GM12892 (cell line): ENCODE measurements at places on chromosomes 12 and 14.

- no peak for DNase-seq
Measured at GRCh38 chr14:92928258-92928629, 5.3 kb downstream of the CHGA start.

DNA sequence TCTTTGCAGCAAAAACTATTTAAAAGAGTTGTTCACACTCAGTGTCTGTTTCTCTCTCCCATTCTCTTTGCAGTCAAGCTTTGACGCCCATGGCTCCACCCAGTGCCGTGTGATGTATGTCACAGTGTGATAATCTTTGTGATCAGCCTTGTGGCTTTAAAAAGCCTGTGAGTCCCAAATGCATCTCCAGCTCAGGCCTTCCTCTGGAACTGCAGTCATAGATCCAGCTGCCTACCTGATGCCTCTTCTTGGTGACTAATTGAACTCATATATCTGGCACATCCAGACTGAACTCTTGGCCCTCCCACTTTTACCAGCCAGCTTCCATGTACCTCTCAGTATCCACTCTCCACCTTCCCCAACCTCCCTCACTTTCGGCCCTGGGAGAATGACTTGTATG is 182.8 kb upstream of the ARHGAP5 start:
- no peak for DNase-seq

DNA sequence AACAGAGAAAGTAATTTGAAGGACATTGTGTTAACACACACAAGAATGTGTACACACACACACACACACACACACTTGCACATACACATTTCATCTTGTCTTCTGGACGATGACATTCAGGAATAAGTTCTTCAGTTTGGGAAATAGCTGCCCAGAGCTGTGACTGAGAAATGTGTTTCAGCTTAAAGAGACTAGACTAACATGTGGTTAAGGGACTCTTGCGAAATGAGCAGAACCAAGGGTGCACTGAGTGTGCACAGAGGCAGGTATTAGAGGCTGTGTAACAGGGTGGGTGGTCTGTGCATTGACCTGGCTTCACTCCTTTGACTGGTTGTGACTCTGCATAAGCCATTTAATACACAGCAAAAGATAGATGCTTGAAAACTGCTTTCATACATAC is 29.4 kb upstream of the KCNA5 start:
- DNase-seq = no peak

DNA sequence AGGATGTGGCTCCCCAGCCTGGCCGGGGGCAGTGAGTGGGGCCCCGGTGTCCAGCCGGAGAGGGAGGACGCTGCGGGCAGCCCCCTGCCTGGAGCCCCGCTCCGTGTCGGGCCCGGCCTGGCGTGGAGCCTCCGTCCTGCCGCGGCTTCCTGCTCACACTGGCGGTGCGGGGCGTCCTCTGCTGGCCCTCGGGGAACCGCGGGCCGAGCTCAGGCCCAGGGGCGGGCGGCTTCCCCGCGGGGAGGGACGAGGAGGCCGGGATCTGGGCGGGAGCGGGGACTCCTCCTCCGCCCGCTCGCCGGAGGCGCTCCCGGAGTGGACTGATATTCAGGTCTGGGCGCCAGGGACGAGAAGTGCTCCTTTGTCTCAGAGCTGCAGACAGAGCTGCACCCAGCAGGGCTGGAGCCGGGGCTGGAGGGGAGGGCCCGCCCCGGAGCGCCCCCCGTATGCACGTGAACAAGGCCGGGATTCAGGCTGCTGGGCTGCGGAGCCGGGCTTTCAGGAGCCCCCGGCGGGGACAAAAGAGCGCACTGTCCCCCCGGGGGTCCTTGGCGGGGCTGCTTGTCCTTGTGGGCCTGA is 2.2 kb downstream of the MMP17 start:
- peak; percentile 50 for DNase-seq

- DNase-seq = no peak
Measured at GRCh38 chr12:109309381-109310246, 530 bp upstream of the FOXN4 start.

- no peak for DNase-seq
Measured at GRCh38 chr12:91921555-91921954, 224.1 kb downstream of the BTG1 start.

DNA sequence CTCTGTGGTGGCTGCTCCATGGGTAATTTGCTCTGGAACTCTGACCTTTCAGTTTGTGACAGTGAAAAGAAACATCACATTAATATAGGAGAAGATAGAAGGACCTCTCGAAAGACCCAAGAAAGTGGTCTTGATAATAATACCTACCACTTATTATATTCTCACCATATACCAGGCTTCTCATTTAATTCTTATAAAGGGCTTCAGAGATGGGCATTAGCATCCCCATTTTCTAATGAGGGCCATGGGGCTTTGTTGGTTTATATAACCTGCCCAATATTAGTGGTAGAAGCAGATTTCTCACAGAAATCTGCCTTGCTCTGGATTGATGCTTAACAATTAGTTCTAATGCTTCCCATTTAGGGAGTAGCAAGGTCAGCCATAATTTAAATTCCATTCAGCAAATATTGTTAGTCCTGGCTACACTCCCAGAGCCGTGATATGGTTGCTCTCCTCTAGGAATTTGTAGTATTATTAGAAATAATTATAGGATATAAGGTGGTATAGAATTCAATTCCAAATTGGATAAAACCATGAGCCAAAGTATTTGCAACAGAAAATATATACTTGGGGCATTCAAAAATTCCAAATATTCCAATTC is 7.4 kb upstream of the AMIGO2 start:
- no peak for DNase-seq

GRCh38 chr14:78836777-78837176 is 666.6 kb downstream of the NRXN3 start:
- DNase-seq = no peak

DNA sequence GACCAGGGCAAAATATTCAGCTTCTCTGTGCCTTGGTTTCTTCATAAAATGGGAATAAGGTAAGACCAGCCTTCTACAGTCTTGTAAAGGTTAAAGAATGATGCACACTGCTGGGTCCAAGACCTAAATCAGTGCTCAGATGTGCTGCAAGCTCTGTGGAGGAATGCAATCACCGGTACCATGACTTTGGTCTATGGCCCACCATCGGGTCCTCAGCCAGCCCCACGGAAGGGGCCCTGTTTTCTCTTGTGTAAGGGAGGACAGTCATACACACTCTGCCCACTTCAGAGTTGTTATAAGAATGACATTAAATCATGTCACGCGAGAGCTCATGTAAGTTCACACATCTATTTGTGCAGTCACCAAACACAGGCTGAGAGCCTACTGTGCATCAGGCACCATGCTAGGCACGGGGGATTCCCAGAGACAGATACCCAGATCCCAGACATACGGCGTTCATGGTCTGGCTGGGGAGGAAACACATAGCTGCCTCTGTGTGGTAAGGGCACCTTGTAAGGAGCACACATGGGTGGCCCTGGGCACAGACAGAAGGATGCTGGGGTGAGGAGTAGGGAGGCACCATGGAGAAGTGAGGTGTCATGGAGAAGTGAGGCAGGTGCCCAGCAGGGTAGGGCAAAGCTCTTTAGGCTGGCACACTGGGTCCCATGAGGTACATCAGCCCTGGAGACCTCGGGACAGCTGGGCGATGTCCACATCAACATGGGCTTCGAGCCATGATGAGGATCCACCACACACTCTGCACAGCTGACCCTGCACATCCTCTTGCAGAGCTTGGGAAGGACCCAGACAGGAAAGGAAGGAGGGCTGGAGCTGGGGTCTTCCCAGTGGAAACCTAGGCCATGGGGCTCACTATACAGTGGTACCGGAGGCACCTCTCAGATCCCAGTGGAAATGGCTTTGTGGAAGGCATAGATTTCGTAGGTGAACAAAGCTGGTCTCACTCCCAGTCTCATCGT is 190.4 kb upstream of the DIO3 start:
- DNase-seq = no peak

DNA sequence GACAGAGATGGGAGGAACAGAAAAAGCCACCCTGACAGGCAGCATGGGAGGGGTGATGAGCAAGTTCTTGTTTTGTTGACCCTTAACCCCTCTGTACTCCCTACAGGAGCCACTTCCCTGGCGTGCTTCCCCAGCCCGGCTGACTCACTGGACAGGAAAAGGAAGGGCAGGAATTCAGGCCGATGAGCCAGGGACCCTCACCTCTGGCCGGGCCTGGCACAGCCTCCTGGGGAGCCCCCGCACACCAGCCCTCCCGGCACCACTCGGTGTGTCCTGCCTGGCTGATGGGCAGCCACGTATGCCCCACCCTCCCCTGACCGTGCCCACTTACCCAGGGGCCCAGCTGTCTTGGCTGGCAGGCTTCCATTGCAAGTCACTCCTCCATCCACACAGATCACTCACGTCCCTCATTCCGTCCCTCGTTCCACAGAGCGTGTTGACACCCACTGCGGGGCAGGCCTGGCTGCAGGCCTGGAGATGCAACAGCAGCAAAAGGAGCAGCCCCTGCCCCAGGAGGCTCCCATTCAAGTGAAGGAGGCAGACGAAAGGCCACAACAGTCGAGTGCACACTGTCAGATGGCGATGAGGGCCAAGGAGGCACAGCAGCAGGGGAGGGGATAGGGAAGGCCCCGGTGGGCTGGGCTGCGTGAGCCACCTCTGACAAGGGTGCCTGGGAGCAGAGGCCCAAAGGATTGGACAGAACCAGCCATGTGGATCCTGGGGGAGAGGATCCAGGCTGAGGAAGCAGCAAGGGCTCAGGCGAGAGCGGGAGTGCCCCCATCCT is 19.7 kb upstream of the CD9 start:
- DNase-seq = no peak

- DNase-seq = no peak
Measured at GRCh38 chr14:72736786-72737559, 156.9 kb downstream of the DPF3 start.

DNA sequence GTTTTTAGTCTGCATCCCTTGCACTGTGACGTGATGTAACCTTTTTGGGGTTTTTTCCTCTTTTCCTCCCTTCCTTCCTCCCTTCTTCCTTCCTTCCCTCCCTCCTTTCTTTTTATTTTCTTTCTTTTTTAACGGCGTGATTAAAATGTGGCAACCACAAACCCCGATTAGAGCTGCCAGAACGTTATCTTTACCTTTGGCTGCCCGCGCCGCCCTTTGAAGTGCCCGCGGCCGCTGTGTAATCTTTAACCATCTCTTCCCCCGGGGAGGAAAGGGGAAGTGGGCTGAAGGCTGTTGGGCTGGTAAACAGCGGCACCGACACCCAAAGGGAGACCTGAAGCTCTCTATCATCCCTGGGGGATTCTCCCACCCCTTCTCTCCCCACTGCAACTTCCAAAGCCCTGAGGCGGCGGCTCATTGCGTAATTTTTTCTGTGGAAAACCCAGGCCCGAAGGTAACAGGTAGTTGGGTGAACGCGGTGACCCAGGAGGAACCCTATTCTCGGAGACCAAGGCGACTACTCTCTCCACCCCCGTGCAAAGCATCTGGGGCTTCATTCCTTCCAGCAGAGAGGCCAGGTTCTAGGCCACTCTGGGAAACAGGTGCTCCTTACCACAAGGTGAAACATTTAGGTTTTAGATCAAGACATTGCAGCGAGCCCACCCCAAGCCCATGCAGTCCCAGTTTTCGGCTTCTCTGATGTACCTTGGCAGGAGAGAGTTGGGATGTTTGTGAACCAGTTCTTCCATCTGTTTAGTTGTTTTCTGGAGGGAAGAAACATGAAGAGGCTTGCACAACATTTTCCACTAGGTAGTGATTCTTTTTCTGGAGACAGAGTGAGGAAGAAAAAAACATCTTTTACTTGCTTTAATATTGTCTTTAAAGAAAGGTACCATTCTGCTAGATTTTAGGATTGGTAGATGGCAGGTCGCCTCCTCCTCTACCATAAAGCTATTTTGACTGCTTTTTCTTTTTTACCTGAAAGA is 1.5 kb downstream of the LGR5 start:
- no peak for DNase-seq

DNA sequence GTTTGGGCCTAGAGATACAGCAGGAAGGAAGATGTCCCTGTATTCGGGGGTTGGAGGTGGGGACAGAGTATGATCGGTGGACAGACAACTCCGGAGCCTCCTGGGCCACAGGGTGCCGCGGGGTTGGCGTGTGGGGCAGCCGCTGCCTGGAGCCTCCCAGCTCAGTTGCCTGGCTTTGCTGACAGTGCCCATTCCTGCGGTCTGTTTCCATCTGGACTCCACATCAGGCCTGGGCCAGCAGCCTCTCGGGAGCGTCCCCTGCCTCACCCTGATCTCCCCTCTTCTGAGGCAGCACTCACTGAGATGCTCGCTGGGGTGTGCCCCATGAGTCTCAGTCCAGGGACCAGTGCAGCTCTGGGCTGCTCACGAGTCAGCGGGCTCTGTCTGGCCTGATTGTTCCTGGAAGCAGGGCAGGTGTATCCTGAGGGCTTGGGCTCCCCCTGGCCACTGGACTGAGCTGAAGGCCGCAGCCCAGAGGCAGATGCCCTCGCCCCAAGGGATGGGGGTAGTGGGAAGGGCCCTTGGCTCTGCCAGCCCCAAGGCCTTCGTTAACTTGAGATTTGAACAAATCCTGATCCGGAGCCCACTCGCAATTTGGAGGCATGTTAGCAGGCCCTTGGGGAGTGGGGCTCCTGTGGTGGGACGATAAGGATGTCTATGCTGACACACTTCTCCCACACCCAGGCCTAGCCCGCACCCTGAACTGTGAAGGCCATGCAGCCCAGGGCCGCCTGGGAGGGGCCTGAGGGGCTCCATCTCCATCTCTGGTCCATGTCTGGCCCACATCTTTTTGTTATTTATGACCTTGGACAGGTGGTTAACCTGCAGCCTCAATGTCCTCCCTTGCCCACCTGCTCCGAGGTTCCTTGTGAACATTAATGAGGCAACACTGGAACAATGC is 7.5 kb downstream of the HIP1R start:
- no peak for DNase-seq

DNA sequence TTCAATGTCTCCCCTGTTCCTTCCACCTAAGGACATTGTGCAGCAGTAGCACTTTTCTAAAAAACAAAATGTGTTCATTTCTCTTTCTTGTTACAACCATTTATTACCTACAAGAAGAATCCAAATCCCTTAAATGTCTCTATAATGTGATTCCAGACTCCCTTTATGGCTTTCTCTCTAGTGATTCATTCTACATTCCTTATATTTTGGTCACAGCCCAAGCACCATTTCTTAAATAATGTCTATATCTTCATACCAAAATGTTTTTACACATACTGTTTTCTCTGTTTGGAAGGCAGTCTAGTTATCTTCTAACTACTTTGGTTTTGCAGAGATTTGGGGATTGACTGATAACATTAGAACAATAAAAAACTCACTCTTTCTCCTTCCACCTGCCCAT is 1037.3 kb upstream of the FLRT2 start:
- no peak for DNase-seq

GRCh38 chr12:98402091-98402490 is 113.3 kb upstream of the TMPO start:
- no peak for DNase-seq

DNA sequence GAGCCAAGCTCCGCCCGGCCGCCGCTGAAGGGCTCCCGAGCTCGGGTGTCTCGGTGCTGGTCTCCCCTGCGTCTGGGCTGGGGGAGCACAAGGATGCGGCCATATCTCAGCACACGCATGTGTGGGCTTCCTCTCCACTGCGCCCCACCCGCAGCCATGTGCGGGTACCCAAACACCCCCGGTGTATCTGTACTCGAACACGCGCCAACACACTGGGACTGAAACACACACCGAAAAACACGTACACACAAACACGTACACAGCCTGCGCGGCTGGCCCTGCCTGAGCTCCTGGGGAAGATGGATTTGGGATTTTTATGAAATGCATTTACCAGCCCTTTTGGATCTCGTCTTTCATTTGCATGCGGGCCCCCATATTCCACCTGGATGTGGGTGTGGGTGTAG is 897 bp upstream of the TBX3 start:
- DNase-seq = no peak

GRCh38 chr12:75812271-75813018 is 219.1 kb downstream of the PHLDA1 start:
- DNase-seq = no peak

- DNase-seq = no peak
Measured at GRCh38 chr14:101188571-101188915, 285.0 kb upstream of the RTL1 start.
